Upper lobe of left lung (tissue), 6 donors: ENCODE measurements at places on chromosomes 11 and 22. TPM values are rescaled to one million over a fixed set of nuclear protein-coding genes. Genes with fewer than 3 reads are reported as not detected.

GRCh38 chr22:46561435-46561905 is 24.1 kb upstream of the CELSR1 start:
- no peaks in the 10 kb centered on the region for H3K27me3 ChIP-seq
- no peak for DNase-seq
- no peak overlapping the region for H3K27ac ChIP-seq
- no peaks in the 10 kb centered on the region for H3K36me3 ChIP-seq
- peaks cover 10% of the 10 kb centered on the region for H3K4me1 ChIP-seq
- H3K4me3 ChIP-seq, result no peak overlapping the region

GRCh38 chr11:106161775-106162634 is 84.5 kb downstream of the AASDHPPT start:
- no peaks in the 10 kb centered on the region for H3K27me3 ChIP-seq
- no peaks in the 10 kb centered on the region for H3K36me3 ChIP-seq
- no peak overlapping the region for H3K4me3 ChIP-seq
- H3K27ac ChIP-seq, result no peak overlapping the region
- no peaks in the 10 kb centered on the region for H3K4me1 ChIP-seq

DNA sequence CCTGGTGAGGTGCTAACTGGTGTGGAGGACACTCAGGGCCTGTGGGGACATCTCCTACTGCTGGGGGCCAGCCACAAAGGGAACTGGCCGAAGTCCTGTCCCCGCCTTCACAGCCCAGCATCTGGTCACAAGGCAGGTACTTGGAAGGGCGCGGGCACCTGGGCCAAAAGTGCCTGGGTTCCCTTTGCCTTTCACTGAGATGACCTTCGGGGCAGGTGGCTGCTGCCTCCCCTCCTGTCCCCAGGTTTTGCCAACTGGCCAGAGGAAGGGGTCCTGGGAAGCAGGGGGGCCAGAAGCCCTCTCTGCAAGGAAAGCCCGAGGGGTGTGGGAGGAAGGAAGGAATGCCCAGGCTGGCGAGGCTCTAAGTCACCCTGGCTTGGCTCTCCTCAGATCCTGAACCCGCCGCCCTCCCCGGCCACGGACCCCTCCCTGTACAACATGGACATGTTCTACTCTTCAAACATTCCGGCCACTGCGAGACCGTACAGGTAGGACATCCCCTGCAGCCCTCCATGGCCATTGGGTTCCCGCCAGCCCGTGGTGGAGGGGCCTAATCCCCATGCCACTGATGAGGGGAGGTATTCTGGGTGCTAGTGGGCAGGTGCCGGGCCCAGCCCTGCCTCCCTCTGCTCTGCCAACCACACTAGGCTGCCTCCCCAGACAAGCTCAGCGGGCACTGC is 14.4 kb upstream of the PPP6R3 start:
- H3K4me1 ChIP-seq, result no peaks in the 10 kb centered on the region
- H3K27me3 ChIP-seq, result no peaks in the 10 kb centered on the region
- H3K27ac ChIP-seq, result no peak overlapping the region
- H3K36me3 ChIP-seq, result no peaks in the 10 kb centered on the region
- no peak overlapping the region for H3K4me3 ChIP-seq
- DNase-seq, result peak; percentile 83

DNA sequence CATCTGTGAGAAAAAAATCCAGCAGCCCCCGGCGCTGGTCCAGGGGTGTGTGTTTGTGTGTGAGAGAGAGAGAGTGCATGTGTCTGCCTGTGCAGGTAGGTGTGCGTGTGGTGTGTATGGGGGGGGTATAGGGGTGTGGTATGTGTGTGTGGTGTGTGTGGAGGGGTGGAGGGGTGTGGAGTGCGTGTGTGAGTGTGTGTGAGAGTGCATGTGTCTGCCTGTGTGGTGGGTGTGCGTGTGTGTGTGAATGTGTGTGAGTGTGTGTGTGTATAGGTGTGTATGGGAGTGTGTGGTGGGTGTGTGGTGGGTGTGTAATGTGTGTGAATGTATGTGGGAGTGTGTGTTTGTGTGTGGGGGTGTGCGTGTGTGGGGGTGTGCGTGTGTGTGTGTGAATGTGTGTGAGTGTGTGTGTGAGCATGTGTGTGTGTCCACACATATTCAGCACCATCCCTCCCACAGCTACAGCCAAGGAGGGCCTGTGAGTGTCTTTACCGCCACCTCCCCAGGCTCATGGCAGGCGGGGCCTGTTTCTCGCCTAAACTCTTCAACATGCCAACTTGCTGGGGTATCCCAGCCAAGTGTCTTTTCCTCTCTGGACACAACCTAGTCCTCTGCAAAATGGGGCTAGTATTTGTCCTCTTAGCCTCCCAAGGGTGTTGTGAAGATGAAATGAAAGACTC is 11.9 kb downstream of the LMO1 start:
- H3K27me3 ChIP-seq, result no peaks in the 10 kb centered on the region
- no peak for DNase-seq
- no peak overlapping the region for H3K27ac ChIP-seq

GRCh38 chr11:29527391-29527936 is 489.4 kb downstream of the KCNA4 start:
- peak overlapping the region; percentile 59 for H3K27ac ChIP-seq
- no peak overlapping the region for H3K4me3 ChIP-seq
- H3K27me3 ChIP-seq, result no peaks in the 10 kb centered on the region

DNA sequence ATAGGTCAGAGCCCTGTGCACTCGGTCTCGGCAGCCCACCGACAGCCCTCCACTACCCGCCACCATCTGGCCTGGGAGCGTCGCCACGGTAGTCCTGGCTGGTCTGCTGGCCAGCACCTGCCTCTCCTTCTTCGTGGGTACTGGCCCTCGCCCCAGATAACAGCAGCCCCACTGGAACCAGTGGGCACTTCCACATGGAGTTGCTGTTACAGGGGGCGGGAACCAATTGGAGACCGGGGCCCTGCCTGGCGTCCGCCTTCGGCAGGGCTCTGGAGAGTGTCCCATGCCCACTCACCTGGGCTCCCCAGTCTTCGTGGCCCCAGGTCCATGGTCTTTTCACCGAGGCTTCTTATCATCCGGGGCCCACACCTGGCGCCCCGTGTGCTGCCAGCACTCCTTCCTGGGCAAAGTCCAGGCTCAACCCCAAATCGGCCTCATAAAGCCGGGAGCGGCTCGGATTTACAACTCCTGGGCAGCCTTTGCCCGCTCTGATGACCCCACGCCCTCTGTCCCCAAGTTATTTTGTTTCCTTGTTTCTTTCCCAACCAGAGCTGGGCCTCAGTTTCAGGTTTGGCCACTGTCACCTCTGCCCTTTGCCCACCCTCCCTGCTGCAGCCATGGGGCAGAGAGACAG is 12.9 kb upstream of the EHD1 start:
- no peaks in the 10 kb centered on the region for H3K27me3 ChIP-seq
- H3K36me3 ChIP-seq, result no peaks in the 10 kb centered on the region
- peaks cover 36% of the 10 kb centered on the region for H3K4me1 ChIP-seq
- H3K4me3 ChIP-seq, result no peak overlapping the region

DNA sequence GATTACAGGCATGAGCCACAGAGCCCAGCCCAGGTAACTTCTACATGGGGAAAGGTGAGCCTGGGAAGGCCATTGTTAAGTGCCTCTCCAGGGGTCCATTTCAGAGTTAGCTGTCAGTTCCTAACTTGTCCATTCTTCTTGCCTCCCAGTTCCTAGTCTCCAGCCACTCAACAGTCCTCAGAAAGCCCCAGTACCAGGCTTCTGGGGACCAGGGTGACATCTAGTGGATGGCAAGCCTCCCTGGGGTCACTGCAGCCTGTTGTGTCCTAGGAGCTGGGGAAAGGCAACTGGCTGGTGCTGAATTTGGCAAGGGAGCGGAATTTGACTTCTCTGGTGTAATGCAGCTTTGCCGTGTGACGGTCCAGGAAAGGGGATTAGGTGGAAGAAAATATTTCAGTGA is 2.1 kb downstream of the LGALS12 start:
- DNase-seq, result peak; percentile 75
- peaks cover 28% of the 10 kb centered on the region for H3K4me1 ChIP-seq
- no peaks in the 10 kb centered on the region for H3K27me3 ChIP-seq
- H3K4me3 ChIP-seq, result no peak overlapping the region
- H3K27ac ChIP-seq, result no peak overlapping the region
- H3K36me3 ChIP-seq, result no peaks in the 10 kb centered on the region

Gene PRDM11
- total RNA-seq, result 18.9 TPM

Gene PAMR1
- total RNA-seq, result 7.2 TPM

DNA sequence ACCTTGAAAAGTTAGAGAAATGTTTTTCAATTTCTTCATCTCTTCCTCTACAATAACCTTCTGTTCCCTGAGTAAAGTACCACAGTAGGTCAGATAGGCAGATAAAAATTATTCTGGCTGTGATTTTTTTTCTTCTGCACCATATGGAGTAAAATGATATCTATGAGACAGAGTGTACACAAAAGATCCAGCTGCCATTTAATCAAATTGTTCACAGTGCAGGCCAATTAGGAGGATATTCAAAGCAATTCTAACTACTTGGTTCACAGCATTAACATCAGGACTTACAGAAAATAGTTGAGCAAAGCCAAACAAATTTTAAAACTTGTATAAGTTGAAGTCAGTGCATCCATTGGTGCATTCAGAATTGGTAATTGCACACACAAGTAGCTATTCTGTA is 147.9 kb upstream of the LUZP2 start:
- no peak overlapping the region for H3K27ac ChIP-seq
- no peaks in the 10 kb centered on the region for H3K36me3 ChIP-seq
- H3K4me1 ChIP-seq, result no peaks in the 10 kb centered on the region
- no peaks in the 10 kb centered on the region for H3K27me3 ChIP-seq
- H3K4me3 ChIP-seq, result no peak overlapping the region

Gene VPREB3
- total RNA-seq, result 0.74 TPM

Gene LINC01488
- not detected for total RNA-seq

DNA sequence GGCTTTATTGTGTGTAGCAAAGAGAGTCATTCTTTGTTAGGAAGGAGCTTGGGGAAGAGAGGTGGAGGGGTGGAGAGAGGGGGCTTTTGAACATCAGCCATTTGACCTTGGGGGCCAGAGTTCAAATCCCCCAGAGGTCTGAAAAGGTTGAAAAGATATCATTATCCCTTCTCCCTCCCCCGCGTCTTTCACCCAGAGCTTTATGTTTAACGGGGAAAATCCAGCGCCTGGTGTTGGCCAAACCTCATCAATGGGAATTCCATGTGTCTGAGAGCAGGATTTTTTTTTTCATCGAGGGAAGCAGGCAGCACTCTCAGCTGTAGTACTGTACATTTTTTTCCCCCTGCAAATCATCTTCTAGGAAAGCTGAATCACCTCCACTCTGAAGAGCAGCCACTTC is 122.4 kb upstream of the HSD17B12 start:
- H3K27ac ChIP-seq, result no peak overlapping the region
- no peak overlapping the region for H3K4me3 ChIP-seq
- peaks cover 3% of the 10 kb centered on the region for H3K4me1 ChIP-seq
- DNase-seq, result no peak
- H3K27me3 ChIP-seq, result no peaks in the 10 kb centered on the region

Gene OR52A1
- total RNA-seq, result not detected
